ENCODE measurements at places on chromosomes 6 and 20. TPM values are rescaled to one million over a fixed set of nuclear protein-coding genes. Genes with fewer than 3 reads are reported as not detected.

- no peak for DNase-seq
Measured at GRCh38 chr20:20353576-20353975, 14.3 kb upstream of the INSM1 start.

Gene JPH2
- 5.6 TPM for total RNA-seq

Gene CNBD2
- total RNA-seq: 2.9 TPM

GRCh38 chr20:46036370-46036769 is 7.4 kb downstream of the SLC12A5 start:
- DNase-seq: no peak

- DNase-seq: no peak
Measured at GRCh38 chr6:41427642-41428335, 92.4 kb downstream of the NCR2 start.

Gene PI3
- not detected for total RNA-seq

- no peak for DNase-seq
Measured at GRCh38 chr6:38861926-38862401, 146.9 kb downstream of the DNAH8 start.

DNA sequence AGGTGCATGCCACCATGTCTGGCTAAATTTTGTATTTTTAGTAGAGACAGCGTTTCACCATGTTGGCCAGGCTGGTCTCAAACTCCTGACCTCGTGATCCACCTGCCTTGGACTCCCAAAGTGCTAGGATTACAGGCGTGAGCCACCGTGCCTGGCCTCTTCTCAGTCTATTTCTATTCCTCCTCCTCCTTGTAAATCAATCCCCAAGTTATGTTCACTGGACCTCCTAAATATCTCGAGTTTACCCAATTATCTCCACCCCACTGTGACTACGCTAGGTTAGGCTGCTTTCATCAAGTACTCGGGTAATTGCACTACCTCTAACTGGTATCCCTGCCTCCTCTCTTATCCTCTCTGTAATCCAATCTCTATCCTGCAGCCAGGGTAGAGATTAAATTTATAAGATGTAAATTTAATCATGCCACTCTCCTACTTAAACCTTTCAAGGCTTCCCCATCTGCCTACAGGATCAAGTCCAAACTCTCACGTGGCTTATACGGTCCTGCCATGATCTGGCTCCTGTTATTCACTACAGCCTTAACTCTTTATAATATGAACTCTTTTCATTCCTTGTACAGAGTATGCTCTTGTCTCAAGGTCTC is 837 bp upstream of the MAD2L1BP start:
- DNase-seq: no peak

Gene LST1
- 23.8 TPM for total RNA-seq

DNA sequence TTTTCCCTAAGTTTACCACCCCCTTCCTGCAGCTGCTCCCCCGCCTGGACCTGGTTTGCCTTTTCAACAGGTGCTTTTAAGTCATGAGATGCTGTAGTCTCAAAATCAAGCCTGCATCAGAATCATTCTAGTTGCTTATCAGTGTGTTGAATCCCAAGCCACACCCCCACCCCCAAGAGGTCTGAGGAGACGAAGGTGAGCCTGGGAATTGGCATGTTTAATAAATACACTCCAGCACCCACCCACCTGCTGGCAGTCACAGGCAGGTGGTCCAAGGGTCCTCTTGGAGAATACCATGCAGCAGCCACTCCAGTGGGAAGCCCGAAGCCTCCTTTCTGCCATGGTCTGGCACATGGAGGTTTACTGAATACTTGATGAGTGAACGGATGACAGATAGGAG is 1.1 kb upstream of the ADIG start:
- DNase-seq: no peak

Measured in mesenteric fat pad (tissue), 1 donor.